Transverse colon (tissue), 4 donors: ENCODE measurements at places on chromosomes 7 and 10. TPM values are rescaled to one million over a fixed set of nuclear protein-coding genes. Genes with fewer than 3 reads are reported as not detected.

The EZH2 gene
- 6.8 TPM for total RNA-seq

The CPA4 gene
- not detected for total RNA-seq

The ENKUR gene
- total RNA-seq: not detected

The MRM2 gene
- total RNA-seq: 11.6 TPM

The LEP gene
- total RNA-seq: 10.8 TPM

The SPDYE8 gene
- total RNA-seq: not detected

The PTF1A gene
- not detected for total RNA-seq

DNA sequence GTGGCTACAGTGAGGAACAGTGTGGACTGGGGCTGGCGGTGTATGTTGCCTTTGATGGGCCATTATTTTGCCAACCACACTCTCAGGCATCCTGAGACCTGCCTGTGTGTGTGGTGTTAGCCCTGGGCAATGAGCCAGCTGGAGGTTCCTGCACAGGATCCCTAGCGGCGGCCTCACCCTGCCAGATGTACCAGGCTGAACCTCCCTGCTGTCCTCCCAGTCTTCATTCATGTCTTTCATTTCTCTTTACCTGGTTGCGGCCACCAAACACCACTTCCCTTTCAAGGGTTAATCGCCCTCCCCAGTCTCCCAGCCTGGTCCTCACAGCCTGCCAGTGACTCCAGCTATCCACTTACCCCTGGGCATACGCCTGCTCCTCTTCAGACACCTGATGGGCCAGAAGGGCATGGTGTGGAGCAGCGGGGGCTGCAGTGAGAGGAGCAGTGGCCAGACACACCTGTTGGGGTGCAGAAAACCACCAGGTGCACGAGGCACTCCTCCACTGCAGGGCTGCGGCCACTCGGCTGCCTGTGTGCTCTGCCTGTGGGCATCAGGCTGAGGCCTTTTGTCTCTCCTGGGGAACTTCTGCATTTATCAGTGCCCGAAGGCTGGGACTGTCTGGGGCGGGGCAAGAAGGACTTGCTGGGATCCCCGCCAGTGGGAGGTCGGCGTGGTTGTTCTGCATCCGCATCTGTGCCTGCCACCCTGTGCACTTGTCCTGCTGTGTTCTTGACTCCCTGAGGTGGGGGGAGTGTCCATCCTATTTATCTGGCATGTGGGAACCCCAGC is 111.6 kb downstream of the ARHGAP22 start:
- H3K27me3 ChIP-seq: no peaks in the 10 kb centered on the region
- no peaks in the 10 kb centered on the region for H3K4me1 ChIP-seq
- H3K36me3 ChIP-seq: no peaks in the 10 kb centered on the region
- no peak for DNase-seq
- no peak overlapping the region for H3K27ac ChIP-seq

DNA sequence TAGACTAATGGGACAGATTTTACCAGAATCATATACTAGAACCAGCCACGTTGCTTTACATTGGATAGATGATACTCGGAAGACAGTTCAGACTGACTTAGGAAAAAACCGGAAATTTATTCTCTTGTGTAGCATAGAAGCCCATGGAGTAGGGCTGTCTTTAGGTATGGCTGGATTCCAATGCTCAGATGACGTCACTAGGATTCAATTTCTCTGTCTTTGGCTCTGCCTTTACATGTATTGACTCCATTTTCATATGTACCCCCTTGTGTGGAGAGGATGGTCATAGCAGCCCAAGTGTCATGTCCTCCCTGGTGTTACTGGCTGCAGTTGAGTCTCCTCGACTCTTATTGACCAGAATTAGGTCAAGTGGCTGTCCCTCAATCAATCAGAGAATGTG is 39.2 kb upstream of the SMNDC1 start:
- peaks cover 12% of the 10 kb centered on the region for H3K27me3 ChIP-seq
- H3K27ac ChIP-seq: no peak overlapping the region
- DNase-seq: no peak
- H3K4me3 ChIP-seq: no peak overlapping the region
- H3K36me3 ChIP-seq: no peaks in the 10 kb centered on the region

DNA sequence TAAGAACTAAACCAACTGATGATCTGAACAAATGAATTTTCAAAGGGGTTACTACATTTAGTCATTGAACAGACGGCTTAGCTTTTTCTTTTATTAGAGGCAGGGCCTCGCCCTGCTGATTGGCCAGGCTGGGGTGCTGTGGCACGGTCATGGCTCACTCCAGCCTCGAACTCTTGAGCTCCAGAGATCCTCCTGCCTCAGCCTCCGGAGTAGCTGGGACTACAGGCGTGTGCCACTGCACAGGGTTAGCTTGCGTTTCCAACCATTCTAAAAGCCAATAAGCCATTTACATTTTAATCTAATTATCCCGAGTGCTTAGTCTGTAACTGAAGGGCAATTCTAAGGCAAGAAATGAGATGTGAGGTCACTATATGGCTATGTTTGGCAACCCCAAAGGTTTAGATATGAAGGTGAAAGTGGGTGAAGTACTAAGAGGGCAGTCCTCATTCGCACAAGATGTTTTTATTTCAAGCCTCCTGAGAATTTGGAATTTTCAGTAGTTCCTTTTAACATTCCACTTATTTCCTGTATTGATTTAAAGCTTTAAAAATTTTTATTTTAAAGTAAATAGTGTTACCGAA is 1.6 kb upstream of the CDK13 start:
- peak overlapping the region; percentile 44 for H3K4me3 ChIP-seq
- peaks cover 11% of the 10 kb centered on the region for H3K4me1 ChIP-seq
- H3K27me3 ChIP-seq: no peaks in the 10 kb centered on the region
- no peaks in the 10 kb centered on the region for H3K36me3 ChIP-seq

- H3K27me3 ChIP-seq: no peaks in the 10 kb centered on the region
- no peaks in the 10 kb centered on the region for H3K4me1 ChIP-seq
- DNase-seq: no peak
- H3K36me3 ChIP-seq: no peaks in the 10 kb centered on the region
- H3K27ac ChIP-seq: no peak overlapping the region
- no peak overlapping the region for H3K4me3 ChIP-seq
Measured at GRCh38 chr10:46000538-46000937, 28.2 kb downstream of the TIMM23 start.

DNA sequence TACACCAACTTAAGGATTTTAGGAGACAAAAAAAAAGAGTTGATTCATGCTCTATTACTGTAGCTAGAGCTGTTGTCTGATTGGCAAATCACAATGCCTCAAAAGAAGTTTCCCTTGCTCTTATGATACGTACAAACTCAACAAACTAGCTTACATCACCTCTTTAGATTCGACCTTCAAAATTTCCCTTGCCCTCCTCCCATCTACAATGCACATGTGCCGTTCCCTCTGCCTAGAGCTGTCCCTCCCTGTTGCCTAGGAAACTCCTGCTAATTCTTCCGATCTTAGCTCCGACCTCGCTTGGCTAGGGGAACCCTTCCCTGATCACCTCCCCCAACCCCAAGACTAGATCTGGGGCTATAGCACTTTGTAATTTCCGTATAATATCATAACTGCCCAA is 55.4 kb downstream of the MAP3K8 start:
- H3K27ac ChIP-seq: no peak overlapping the region
- H3K27me3 ChIP-seq: no peaks in the 10 kb centered on the region
- H3K4me3 ChIP-seq: no peak overlapping the region

DNA sequence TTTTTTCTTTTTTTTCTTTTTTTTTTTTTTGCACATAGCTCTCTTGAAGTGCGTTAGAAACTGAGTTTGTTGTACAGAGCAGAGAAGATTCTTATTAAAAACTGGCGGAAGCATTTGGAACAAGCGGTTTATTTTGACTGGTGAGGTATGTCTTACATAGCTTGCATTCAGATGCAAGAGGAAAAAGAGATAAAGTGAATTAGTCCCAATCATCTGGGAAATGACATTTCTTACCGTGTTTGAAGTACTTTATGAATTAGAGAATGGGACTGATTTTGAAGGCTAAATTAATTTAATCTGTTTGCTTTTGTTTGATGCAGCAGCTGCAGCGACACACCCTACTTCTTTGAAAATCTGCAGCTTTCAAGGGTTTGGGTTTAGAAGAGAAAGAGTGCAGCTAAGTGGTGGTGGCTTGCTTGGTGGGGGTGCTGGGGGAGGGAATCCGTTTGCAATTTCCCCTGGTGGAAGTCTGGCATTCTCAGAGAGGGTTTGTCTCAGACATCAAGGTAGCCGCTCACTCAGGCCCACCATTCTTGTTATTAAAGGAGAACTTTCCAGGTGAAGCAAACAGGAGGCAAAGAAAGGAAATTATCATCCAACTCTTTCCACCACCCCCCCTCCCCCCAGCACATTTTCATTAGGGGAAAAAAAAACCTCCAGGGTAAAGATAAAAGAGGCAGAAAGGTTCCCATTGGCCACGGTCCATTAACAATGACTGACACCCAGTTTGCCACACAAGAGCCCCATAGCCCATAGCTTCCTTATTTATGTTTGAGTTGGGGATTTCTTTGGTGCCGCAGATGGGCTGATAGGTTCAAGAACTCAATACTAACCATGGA is 231.7 kb downstream of the SKIDA1 start:
- H3K27me3 ChIP-seq: peaks cover 18% of the 10 kb centered on the region
- no peak for DNase-seq
- peaks cover 3% of the 10 kb centered on the region for H3K4me1 ChIP-seq
- H3K4me3 ChIP-seq: no peak overlapping the region
- H3K36me3 ChIP-seq: no peaks in the 10 kb centered on the region

GRCh38 chr7:124130-124949 is 68.0 kb upstream of the FAM20C start:
- no peak overlapping the region for H3K27ac ChIP-seq
- H3K4me1 ChIP-seq: no peaks in the 10 kb centered on the region
- DNase-seq: no peak
- H3K36me3 ChIP-seq: no peaks in the 10 kb centered on the region

GRCh38 chr7:157856873-157857577 is 520.2 kb downstream of the DNAJB6 start:
- H3K36me3 ChIP-seq: no peaks in the 10 kb centered on the region
- no peak overlapping the region for H3K27ac ChIP-seq
- no peak overlapping the region for H3K4me3 ChIP-seq
- no peaks in the 10 kb centered on the region for H3K27me3 ChIP-seq
- no peaks in the 10 kb centered on the region for H3K4me1 ChIP-seq

DNA sequence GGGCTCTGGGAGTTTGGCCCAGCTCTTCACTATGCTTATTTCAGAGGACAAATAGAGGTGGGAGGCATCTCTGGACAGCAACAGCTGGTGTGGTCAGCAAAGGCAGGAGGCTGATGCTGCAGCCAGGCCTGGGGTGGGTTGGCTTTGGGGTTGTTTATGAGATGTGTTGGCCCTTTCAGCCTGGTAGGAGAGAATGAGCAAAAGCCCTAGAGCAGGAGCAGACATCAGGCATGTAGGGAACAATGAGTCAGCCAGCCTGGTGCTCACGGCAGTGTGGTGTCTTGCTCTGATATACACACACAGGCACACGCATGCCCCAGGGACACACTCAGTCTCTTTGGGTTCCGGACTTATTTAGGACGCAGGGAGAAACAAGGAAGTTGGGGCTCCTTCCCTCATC is 157.1 kb downstream of the PRKCQ start:
- no peaks in the 10 kb centered on the region for H3K36me3 ChIP-seq
- H3K27ac ChIP-seq: no peak overlapping the region
- no peak for DNase-seq
- H3K4me3 ChIP-seq: no peak overlapping the region
- H3K27me3 ChIP-seq: no peaks in the 10 kb centered on the region

GRCh38 chr10:76149182-76149581 is 717.8 kb downstream of the LRMDA start:
- H3K27ac ChIP-seq: no peak overlapping the region
- H3K27me3 ChIP-seq: no peaks in the 10 kb centered on the region
- no peaks in the 10 kb centered on the region for H3K4me1 ChIP-seq
- no peak for DNase-seq

DNA sequence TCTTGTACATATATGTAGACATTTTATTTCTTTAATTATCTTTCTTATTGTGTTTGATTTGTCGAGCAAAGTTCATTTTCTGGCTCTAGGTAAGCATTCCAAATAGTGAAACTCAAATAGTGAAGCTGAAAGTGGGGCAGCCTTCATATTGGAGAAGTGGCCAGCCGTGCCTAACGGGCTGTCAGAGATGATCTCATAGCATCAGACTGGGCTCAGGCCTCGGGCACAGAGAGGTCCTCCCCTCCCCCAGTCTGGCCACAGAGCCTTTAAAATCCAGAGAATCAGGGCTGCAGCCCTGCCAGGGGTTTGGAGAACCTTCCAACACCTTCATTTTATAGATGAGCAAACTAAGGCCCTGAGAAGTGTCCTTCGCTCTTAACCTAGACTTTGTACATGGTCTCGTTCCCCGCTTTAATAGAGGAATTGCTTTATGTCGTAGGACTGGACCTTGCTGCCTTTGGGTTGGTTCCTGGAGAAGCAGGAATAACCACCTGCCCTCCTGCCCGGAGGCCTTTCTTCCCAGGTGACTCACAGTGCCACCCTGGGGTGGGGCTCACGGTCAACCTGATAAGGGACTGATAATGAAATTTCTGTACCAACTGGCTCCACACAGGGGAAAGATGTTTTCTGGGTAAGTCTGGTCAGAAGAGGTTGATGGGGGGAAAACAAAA is 7.3 kb downstream of the TSPAN15 start:
- DNase-seq: peak; percentile 88
- no peaks in the 10 kb centered on the region for H3K27me3 ChIP-seq
- no peak overlapping the region for H3K4me3 ChIP-seq
- peaks cover 54% of the 10 kb centered on the region for H3K4me1 ChIP-seq

DNA sequence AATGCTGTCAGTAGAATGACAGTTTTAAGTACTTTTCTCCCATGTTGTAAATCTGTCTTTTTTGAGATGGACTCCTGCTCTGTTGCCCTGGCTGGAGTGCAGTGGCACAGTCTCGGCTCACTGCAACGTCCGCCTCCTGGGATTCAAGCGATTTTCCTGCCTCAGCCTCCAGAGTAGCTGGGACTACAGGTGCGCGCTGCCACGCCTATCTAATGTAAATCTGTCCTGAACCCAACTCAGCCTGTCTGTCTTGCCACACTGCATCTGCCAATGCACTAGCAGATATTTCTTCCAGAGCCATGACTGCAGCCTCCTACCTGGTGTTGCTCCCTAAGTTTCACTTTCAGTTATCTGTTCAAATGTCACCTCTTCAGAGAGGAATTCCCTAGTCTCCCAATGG is 264.1 kb downstream of the PHF14 start:
- H3K36me3 ChIP-seq: no peaks in the 10 kb centered on the region
- H3K4me3 ChIP-seq: peak overlapping the region; percentile 1
- no peaks in the 10 kb centered on the region for H3K4me1 ChIP-seq

GRCh38 chr7:98285157-98286092 is 3.9 kb downstream of the BRI3 start:
- peak overlapping the region; percentile 96 for H3K27ac ChIP-seq
- DNase-seq: no peak

DNA sequence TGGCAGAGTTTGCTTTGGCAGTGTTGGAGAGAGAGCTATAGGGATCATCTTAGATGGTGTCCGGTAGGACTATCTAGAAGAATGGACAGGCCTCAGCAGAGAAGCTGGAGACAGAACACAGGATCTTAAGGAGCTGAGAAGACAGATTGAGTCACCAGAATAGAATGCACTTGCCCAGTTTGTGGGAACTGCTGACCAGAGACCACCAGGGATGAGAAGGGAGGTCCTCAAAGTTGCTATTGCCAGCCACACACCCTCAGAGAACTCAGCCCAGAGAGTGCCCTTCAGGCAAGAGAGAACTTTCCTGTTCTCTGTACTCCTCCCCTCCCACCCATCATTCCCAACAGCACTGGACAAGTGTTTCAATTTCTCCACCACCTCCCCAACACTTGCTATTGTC is 25.3 kb upstream of the GALNT11 start:
- no peaks in the 10 kb centered on the region for H3K36me3 ChIP-seq
- no peak for DNase-seq
- no peak overlapping the region for H3K4me3 ChIP-seq
- H3K27ac ChIP-seq: no peak overlapping the region

- H3K4me1 ChIP-seq: no peaks in the 10 kb centered on the region
- DNase-seq: no peak
- no peak overlapping the region for H3K27ac ChIP-seq
- no peaks in the 10 kb centered on the region for H3K27me3 ChIP-seq
Measured at GRCh38 chr7:139321071-139321745, 19.9 kb upstream of the FMC1 start.
